ENCODE measurements at places on chromosomes 4 and X.

DNA sequence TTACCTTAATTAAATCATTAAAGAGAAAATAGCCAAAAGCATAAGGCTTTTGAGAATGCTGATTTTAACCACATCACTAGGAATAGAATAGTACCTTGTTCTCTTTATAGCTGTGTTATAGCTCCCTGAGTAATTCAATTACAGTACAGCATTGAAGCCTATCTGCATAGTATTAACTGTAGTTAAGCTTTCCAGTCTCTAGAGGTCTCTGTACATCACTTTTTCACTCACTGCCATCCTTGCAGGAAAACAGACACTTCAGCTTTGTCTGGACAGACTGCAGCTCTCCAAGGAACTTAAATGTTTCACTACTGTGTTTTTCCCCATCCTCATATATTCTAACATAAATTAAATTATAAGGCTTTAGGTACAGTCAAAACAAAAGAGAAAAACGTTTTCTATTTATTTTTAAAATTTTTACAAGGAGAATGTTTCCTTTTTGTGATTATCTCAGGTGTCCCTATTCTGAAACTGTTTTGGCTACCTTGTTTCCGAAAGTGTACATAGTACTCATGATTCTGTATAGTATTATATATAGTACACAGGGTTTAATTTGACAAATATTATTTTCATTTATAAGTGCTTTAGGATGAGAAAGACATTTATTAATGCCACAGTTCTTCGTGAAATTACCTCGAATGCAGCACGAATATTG, 407.9 kb downstream of the PCDH18 start:
- DNase-seq, result peak; percentile 13

- DNase-seq, result no peak
Observed at GRCh38 chr4:677431-678293, 3.3 kb downstream of the MYL5 start.

DNA sequence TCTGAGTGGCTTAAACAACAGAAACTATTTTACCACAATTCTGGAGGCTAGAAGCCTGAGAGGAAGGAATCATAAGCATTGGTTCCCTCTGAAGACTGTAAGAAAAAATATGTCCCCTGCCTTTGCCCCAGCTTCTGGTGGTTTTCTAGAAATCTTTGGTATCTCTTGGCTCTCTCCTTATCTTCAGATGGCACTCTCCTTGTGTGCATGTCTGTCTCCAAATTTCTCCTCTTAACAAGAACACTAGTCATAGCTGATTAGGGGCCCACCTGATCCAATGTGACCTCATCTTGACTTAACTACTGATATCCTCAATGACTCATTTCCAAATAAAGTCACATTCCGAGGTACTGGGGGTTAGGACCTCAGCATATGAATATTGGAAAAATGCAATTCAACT, 635.0 kb upstream of the NR3C2 start:
- DNase-seq, result no peak

DNA sequence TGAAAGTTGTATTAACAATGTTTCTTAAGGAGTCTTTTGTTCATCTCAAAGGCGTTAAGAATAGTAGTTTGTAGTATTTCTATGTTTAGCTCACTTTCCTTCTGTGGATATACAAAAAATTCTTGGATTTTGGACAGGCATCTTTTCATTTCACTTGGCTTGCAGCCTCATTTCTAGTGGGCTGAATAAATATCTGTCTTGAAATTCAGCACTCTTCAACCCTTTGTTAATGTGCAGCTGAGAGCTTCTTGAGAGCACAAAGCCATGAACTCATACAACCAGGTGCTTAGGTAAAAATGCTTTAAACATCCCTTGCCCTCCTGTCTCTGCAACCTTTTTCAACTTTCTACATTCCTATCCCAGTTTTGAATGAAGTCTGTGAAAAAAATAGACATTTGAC, 1003.2 kb downstream of the C4orf33 start:
- no peak for DNase-seq

DNA sequence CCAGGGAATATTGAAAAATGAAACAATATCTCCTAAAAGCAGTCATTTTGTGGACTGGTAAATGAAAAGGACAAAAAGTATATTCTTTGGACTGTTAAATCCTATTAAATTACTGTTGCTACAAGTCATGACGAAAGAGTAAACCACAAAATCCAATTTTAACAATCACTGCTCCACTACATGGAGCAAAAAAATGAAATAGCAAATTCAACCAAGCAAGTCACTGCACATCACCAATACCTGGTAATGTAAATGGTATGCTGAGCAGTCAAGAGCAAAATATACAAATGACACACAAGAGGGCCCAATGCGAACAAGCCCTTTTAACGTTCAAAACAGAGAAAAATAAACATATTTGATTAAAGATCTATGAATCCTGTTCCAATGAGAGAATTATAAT, 126.2 kb downstream of the KLHL13 start:
- DNase-seq, result no peak

DNA sequence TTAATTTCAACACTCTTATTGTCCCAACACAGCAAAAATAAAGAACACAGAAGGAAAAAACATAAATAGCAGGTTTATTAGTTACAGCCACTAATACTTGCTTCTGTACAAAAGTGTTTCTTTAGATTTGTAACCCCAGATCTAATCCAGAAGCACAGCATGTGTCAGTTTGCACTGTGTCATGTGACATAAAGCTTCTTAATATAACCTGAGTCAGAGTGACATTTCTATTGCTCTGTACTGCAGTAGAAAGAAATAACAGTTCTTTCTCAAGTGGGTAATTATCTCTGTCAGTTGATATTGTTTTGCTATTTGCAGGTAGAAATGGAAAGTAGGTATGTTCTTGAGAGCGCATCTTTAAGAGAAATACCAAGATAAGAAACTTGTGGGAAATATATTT, 422.5 kb downstream of the ZIC3 start:
- peak; percentile 17 for DNase-seq

DNA sequence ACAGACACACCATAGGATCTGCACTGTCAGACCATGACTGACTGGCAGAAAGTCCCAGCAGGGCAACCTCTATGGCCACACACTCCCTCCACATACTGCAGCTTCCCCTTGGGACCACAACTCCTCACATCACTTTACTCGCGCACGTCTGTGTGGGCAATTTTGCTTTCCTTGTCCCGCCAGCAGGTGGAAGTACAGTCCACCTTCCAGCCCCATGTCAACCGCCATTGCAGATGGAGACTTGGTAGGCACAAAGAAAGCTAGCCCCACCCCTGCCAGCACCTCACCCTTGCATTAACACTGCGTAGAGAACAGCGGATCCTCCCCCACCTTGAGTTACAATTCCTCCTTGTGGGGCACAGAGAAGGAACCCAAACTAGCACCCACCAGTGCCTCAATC, 74.4 kb upstream of the NAP1L2 start:
- no peak for DNase-seq

- no peak for DNase-seq
Observed at GRCh38 chrX:46268412-46268811, 276.8 kb downstream of the ZNF674 start.

GRCh38 chr4:171538601-171539100, 274.6 kb upstream of the GALNTL6 start:
- DNase-seq, result no peak

DNA sequence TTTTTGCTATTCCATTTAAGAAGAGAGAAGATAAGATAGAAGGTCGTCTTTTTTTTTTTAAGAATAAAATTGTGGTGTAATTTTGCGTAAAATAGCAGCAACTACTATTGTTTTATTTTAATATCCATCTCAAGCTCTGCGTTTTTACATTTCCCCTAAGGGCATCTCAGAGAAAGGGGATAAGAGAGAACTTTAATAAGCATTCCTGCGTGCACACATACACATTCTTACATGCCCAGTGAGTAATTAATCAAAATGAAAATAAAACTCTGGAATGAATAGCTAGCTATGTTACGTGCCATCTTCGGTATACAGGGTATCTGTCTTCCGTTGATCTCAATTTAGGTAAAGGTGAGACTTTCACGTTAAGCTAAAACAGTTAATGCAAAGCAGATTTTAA, 200.3 kb upstream of the TENM3 start:
- DNase-seq, result no peak

GRCh38 chr4:54152846-54153600, 53.1 kb downstream of the GSX2 start:
- no peak for DNase-seq

- no peak for DNase-seq
Observed at GRCh38 chr4:37641352-37641751, 44.8 kb downstream of the RELL1 start.

- DNase-seq, result no peak
Observed at GRCh38 chrX:24005028-24005427, 22.0 kb downstream of the KLHL15 start.

GRCh38 chr4:69727926-69728325, 32.5 kb downstream of the SULT1B1 start:
- no peak for DNase-seq

- no peak for DNase-seq
Observed at GRCh38 chrX:34859191-34859590, 83.4 kb upstream of the FAM47B start.

DNA sequence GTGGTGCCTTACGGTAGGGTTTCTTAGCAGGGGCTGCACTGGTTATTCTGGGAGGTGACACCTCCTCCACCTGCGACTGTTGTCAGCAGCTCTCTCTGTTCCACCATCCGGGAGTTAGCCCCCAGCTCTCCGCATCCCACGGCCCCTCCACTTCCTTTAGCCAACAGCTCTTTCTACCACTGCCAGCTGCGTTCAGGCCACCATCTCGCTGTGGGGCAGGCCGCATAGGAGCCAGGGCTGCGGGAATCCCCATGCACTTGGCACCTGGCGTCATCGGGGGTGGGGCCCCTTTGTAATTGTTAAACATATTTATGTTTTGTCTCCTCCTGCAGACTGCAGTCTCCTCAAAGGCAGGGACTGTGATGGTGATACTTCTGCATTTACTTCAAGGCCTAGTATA, 480.2 kb downstream of the SMARCA1 start:
- no peak for DNase-seq

DNA sequence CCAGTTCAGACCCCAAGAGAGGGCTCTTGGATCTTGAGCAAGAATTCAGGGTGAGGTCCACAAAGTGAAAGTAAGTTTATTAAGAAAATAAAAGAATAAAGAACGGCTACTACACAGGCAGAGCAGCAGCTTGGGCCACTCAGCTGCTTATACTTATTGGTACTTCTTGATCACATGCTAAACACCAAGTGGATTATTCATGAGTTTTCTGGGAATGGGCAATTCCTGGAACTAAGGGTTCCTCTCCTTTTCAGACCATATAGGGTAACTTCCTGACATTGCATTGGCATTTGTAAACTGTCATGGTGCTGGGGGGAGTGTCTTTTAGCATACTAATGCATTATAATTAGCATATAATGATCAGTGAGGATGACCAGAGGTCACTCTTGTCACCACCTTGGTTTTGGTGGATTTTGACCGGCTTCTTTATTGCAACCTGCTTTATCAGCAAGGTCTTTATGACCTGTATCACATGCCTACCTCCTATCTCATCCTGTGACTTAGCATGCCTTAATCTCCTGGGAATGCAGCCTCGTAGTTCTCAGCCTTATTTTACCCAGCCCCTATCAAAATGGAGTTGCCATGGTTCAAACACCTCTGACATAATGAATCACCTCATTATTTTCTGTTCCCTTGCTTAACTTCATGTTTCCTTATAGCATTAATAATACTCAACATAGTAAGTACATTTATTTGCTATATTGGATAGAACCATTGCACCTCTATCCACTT, 476.3 kb downstream of the DTHD1 start:
- no peak for DNase-seq

GRCh38 chrX:103329991-103330390, at the start of gene TCEAL7:
Gene TCEAL7 (plus strand): TSS chrX:103330239. CDS start chrX:103331404, 1,165 bp downstream.
- DNase-seq, result no peak

GRCh38 chr4:85928775-85929591, 430.9 kb downstream of the MAPK10 start:
- DNase-seq, result no peak

DNA sequence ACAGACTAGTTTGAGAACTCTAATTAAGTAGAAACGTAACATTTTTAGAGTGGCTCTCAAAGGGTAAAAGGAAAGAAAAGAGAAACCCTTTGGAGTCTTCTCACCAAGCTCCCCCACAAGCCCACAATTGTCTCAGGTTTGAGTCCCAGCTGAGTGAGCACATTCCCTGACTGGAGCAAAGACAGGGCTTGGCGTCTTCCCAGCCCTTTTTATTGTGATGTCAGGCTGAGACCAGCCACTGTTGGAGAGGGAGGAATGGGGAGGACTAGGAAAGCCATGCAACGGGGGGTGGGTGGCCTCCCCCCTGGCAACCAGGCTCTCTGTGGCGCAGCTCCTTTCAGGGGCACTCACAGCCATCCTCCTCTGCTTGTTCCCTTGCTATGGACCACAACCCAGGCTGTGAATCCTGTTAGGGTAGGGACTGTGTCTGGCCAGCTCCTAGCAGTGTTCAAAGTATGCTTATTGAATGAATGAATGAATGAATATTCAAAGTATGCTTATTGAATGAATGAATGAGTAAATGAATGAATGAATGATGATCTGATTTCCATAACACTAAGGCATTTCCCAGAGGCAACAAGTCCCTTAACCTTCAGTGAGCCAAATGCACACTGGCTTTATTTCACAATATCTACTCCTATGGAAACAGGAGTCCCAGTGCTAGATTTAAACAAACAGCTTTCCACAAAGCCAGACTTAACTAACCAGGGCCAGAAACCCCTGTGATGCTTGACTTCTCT, 413.3 kb downstream of the MID1IP1 start:
- no peak for DNase-seq

DNA sequence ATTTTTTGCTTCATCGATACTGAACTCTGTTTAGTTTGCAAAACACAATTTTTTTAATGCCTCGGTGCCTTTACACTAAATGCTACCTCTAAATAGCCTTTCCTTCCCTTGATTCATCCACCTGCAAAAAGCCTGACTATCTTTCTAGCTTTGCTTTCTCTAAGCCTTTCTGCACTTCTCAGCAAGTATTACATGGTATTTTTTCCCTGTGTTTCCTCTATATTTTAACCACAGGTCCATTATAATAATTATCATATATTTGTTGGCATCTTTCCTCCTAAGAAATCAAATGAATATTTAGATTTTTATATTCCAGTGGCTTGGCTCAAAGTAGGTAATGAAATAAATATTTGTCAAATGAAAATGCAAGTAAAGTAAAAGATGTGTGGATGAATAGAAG, 196.2 kb downstream of the ARHGAP24 start:
- DNase-seq, result no peak

- no peak for DNase-seq
Observed at GRCh38 chr4:72918362-72918761, 151.2 kb downstream of the COX18 start.

GRCh38 chr4:147362938-147363337, 118.0 kb upstream of the EDNRA start:
- no peak for DNase-seq

GRCh38 chrX:24479924-24480323, 14.8 kb downstream of the PDK3 start:
- DNase-seq, result peak; percentile 63

DNA sequence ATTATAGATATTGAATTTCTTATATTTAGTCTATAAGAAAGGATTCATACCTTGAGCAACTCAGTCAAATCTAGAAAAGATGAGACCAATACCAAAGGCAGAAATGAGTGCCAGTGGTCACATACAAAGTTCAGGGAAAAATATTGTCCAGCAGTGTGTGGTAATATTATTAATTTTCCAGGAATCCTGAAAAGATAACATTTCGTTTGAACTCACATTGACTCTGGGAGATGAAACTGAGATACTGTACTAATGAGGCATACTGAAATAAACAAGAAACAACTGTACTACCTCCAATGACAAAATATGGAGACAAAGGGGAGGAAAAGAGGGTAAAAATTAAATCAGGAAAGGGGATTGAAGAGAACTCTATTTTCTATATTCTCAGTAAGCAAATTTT, 212.4 kb downstream of the TRAM1L1 start:
- no peak for DNase-seq

All from NCI-H2107 (cell line).